ENCODE measurements at places on chromosomes 1 and 21.

- peak; percentile 2 for DNase-seq
Measured at GRCh38 chr1:2046174-2046917, 3.9 kb upstream of the PRKCZ start.

GRCh38 chr1:11701981-11702803 lies 10.7 kb downstream of the DRAXIN start:
- no peak for DNase-seq

DNA sequence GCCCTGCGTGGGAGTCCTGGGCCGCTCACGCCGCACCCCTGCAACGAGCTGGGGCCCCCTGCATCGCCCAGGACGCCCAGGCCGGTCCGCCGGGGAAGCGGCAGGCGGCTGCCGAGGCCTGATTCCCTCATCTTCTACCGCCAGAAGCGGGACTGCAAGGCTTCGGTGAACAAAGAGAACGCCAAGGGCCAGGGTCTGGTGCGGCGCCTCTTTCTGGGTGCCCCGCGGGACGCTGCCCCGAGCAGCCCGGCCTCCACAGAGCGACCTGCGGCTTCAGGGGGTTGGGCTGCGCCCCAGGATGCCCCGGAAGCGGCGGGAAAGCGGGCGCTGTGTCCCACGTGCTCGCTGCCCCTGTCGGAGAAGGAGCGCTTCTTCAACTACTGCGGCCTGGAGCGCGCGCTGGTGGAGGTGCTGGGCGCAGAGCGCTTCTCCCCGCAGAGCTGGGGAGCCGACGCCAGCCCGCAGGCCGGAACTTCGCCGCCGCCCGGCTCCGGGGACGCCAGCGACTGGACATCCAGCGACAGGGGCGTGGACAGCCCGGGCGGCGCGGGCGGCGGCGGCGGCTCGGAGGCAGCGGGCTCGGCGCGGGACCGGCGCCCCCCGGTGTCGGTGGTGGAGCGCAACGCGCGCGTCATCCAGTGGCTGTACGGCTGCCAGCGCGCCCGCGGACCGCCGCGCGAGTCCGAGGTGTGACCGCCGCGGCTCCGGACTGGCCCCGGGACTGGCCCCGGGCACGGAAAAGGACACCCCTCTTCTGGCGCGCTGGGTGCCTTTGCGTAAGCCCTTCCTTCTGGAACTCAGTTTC lies 2.7 kb downstream of the FAM110D start:
- DNase-seq: peak; percentile 59

- DNase-seq: no peak
Measured at GRCh38 chr1:166184897-166185296, 18.1 kb upstream of the FAM78B start.

- peak; percentile 99 for DNase-seq
Measured at GRCh38 chr1:156126043-156126629, 11.6 kb downstream of the LMNA start.

DNA sequence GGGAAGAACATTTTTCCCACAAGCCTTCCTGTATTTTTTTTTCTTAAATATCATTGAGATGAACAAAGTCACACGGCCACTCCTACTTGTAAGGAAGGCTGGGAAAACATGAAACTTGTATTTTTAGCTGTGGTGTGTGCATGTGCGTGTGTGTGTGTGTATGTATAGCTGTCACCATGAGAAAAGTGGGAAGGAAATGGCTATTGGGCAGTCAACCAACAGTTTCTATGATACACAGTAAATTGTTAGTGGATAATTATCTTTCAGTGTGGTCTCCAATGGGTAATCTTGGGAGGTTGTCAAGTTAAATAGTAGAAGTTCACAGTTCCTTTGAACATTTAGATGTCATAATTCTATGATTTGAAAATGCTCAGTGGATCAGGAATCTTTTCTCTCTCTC lies 132.7 kb upstream of the USP24 start:
- peak; percentile 69 for DNase-seq

DNA sequence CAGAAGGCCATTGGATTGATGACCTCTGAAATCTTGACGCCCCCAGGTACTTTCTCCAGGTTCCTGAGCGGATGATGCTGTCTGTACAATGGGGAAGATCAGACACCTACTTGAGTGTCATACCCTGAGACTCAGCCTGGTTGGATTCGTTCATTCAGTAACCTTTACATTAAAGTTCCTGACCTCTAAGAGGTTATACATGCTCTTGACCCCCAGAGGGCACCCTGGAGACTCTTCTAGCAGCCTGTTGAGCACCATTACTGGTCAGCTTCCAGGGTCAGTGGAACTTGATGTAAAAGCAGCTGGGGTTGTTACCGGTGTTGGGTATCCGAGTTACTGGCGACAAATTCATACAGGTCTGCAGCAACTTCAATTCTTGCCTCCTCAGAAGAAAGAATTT lies 114.3 kb upstream of the ZNF678 start:
- DNase-seq: peak; percentile 56

GRCh38 chr21:19712441-19712840 lies 1285.8 kb upstream of the NCAM2 start:
- no peak for DNase-seq

- DNase-seq: peak; percentile 28
Measured at GRCh38 chr1:47444562-47445465, 7.0 kb downstream of the FOXD2 start.

DNA sequence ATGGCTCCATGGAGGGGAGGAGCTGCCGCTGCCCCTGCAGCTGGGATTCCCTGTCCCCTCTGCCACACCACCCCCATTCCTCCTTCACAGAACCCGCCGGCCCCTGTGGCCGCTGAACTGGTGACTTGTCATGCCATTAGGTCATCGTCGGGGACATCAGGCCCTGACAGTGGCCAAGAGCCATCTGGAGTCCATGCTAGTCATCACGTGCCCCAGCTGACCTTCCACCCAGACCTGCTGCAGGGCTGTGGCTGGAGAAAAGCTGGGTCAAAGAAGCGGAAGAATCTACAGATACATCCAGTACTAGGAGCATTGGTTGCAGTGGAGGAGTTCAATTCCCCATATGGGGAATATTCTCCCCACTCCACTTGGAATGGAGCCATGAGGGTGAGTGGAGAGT lies 78.1 kb downstream of the KCNJ15 start:
- DNase-seq: no peak

DNA sequence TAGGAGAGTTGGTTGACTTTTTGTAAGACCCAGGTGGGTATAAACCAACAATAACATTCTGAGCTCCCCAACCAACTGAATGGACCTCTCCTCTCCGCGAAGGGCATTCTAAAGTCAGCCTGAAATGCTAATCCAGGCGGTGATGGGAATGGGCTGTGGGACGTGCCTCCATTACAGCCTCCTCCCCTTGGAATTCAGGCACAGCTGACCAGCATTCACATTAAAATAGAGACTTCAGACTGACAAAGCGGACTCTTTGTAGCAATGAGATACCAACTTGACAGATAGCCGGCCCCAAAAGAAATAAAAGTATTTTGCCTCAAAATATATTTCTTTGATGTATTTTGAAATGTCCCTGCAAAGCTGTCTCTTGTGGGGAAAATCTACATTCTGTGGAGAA lies 101.7 kb downstream of the KIF26B start:
- no peak for DNase-seq

DNA sequence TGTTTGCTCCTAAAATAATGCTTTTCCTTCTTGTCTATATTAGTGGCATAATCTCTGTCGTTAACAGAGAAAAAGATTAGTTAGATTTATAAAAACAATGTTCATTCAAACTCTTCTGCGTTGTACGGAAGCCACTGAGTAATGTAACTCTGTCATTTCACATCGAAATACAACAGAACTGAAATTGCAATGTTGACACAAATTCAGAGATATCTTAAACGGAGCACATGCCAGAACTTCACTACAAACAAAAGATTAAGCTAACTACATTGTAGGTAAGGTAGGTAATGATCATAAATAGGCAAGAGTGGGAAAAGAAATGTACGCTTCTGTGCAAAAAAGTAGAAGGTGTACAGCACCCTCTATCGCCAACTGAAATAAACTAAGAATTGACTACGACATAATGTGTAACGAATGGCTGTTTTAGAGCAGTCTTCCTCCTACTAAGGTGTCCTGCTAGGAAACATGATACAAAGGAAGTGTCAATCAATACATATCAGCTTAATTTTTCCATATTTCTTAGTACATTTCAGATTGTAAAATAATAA lies 56.6 kb downstream of the PCNX2 start:
- DNase-seq: no peak

DNA sequence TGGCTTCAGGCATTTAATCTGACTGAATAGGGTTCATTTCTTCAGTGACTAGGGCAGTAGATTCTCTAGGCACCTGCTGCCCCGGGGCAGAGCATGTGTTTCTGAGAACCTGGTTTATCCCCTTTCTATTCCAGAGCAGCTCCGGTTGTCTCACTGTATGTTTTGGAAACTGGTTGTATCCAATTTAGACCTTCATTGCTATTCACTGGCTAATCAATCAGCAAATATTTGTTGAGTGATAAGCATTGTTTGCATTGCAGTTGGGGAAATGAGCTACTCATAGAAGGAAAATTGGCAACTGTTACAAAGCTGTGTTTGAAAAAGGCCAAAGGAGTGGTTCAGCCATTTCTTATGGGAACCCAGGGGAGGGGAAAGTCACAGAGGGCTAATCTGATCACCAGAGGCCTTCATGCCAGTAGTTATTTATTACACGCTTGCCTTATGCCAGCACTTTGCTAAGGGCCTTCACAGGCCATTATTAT lies 2.9 kb downstream of the QSOX1 start:
- no peak for DNase-seq

- peak; percentile 55 for DNase-seq
Measured at GRCh38 chr1:64623750-64624191, 121.1 kb upstream of the RAVER2 start.

DNA sequence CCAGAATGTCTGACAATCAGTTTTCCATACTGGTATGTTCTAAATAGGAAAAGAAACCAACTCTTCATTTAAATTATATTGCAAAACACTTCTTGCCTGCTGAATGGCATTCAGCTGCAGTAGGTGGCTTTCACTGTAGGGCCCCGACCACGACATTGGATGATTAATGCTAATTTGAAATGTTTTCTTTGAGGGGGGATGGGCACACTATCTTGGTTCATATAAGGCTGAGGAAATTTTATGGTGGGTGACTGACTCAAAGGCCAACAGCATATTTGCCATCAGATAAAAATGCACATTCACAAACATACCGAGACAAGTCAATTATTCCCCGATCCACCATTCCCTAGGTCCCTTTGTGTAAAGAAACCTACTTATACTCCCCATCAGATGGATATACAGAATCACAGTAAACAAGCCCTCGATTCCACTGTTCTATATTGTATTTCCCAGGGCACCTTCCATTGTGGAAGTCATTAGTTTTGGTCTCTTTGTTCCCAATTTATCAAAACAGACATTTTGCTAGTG lies 464.2 kb upstream of the DAB1 start:
- DNase-seq: peak; percentile 19

DNA sequence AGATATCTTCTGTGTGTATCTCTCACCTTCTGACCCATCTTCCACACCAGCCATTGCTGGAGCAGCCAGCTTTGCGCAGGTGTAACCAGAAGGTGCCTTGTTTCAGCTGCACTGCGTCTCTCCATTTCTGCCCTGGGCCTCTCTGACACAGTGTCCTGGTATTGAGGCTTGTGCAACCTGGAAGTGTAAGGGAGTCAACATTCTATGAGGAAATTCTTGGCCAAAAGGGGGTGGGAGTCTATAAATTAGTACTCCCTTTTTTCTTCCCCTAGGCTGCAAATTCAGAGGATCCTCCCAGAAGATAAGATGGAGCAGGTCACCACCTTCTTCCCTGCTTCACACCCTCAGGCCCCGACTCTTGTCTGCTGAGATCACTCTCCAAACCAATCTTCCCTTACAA lies 109.1 kb downstream of the MRPS6 start:
- DNase-seq: no peak

DNA sequence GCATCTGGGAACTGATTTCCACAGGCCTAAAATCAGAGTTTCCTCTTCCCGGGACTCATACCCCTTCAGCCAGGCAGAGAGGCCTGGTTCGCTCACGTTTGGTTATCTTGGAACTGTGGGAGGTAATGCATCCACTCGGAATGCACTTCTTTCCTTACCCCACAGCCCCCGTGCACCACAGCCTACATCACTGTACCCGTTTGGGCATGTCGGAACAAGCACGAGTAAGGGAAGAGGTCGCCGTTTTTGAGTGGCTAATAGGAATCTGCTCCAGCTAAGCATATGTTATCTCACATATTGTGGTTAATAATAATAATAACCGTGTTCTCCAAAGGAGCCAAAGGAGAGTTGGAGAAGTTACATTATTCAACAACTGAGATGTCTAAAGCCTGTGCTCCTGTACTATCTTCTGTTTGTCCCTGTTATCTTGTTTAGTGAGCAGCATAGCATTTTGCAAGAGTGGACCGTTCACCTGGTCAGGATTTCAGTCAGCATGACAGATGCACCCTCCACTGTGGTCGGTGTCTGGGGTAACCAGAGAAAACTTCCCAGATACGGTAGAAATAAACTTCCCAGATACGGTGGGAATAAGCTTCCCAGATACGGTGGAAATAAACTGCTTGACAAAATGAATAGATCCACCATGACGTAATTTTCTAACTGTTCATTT lies 198.6 kb downstream of the SDCCAG8 start:
- DNase-seq: no peak

- peak; percentile 37 for DNase-seq
Measured at GRCh38 chr1:171715813-171716251, 26.0 kb downstream of the VAMP4 start.

GRCh38 chr21:33112681-33113080 lies 42.7 kb downstream of the OLIG1 start:
- DNase-seq: no peak

- DNase-seq: peak; percentile 15
Measured at GRCh38 chr1:45543581-45544417, 6.8 kb upstream of the AKR1A1 start.

GRCh38 chr1:214550857-214551435 lies 456 bp downstream of the PTPN14 start:
- no peak for DNase-seq

DNA sequence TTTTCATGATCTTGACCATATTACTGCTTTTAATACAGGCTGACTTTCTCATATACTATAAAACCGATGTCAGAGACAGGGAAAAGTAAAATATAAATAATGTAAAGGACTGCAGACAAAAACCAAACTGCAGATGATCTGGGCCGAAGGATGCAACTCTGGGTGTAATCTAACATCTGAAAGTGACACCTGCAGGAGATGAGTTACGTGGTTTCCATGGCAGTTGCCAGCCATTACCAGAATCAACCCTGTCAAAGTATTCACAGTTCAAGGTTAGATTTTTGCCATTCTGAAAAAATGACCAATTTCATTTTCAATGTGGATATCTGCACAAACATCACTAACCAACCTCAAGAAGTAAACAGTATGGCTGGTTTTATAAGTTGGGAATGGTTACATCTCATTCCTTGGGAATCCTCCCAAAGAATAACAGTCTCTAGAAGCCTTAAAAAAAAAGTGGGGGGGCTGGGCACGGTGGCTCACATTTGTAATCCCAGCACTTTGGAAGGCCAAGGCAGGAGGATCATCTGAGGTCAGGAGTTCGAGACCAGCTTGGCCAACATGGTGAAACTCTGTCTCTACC lies 27.7 kb downstream of the DNAJC11 start:
- peak; percentile 11 for DNase-seq

DNA sequence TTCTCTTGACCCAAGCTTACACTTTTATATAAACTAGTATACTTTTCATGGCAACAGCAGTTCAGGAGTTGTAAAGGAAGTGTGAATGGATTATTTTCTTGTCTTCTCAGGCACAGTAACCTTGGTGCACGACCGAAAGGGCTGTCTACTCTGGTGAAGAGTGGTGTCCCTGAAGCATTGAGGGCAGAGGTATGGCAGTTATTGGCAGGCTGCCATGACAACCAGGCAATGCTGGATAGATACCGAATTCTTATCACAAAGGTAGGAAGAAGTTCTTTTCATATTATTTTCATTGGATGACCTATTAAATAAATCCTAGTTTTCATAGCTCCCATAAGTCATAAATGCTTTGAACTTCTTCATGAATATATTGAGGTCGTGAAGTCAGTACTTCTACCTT lies 53.9 kb upstream of the GPR52 start:
- no peak for DNase-seq
